ENCODE measurements at places on chromosomes 7 and 10. TPM values are rescaled to one million over a fixed set of nuclear protein-coding genes. Genes with fewer than 3 reads are reported as not detected.

The HOXA6 gene
- not detected for total RNA-seq

The OTUD1 gene
- 9.8 TPM for total RNA-seq

The POLR2J3 gene
- 24.7 TPM for total RNA-seq

The GDF2 gene
- not detected for total RNA-seq

The PON1 gene
- total RNA-seq, result 0.26 TPM

The SFTPD gene
- 1.1 TPM for total RNA-seq

The PAX4 gene
- not detected for total RNA-seq

The ADRB1 gene
- total RNA-seq, result 0.35 TPM

The GJD4 gene
- not detected for total RNA-seq

The NKX2-3 gene
- not detected for total RNA-seq

The OR13A1 gene
- total RNA-seq, result 0.15 TPM

The NOS3 gene
- total RNA-seq, result 6.6 TPM

The CNNM1 gene
- 1.1 TPM for total RNA-seq

The ANXA7 gene
- 68.2 TPM for total RNA-seq

The CADPS2 gene
- 11.5 TPM for total RNA-seq

The CAPZA2 gene
- 125 TPM for total RNA-seq

The MBL2 gene
- total RNA-seq, result not detected

The CLCN1 gene
- 0.23 TPM for total RNA-seq

The DRGX gene
- total RNA-seq, result not detected

The CYP2W1 gene
- not detected for total RNA-seq

The FAM25G gene
- total RNA-seq, result not detected

The VPS37D gene
- 7.5 TPM for total RNA-seq

The SUN3 gene
- not detected for total RNA-seq

The OR9A2 gene
- total RNA-seq, result not detected

The BHLHA15 gene
- total RNA-seq, result 3.3 TPM

The ODAD2 gene
- total RNA-seq, result 4.1 TPM

The VWDE gene
- 23.1 TPM for total RNA-seq

The GPR15LG gene
- not detected for total RNA-seq

The CCZ1B gene
- 44.9 TPM for total RNA-seq

The PON3 gene
- 0.62 TPM for total RNA-seq

The LRIT1 gene
- total RNA-seq, result not detected

The SLC26A3 gene
- total RNA-seq, result 0.44 TPM

The VWA2 gene
- 2.7 TPM for total RNA-seq

The AFAP1L2 gene
- total RNA-seq, result 5.0 TPM

The SEMA3E gene
- 2.5 TPM for total RNA-seq

The NAT16 gene
- 0.62 TPM for total RNA-seq

The PAX2 gene
- not detected for total RNA-seq

The FZD8 gene
- 13.7 TPM for total RNA-seq

The TET1 gene
- 59.2 TPM for total RNA-seq

The CYP26C1 gene
- 0.11 TPM for total RNA-seq

The MAT1A gene
- total RNA-seq, result 4.3 TPM

The ASIC3 gene
- total RNA-seq, result 5.5 TPM

The MLLT10 gene
- 52.7 TPM for total RNA-seq

The OR2A12 gene
- total RNA-seq, result not detected

The ORAI2 gene
- 25.9 TPM for total RNA-seq

The NUTM2D gene
- total RNA-seq, result 1.6 TPM

The OPALIN gene
- total RNA-seq, result not detected

The PDE6C gene
- total RNA-seq, result not detected

The TUBB8 gene
- total RNA-seq, result 2.4 TPM

The OPN4 gene
- total RNA-seq, result not detected

Measured in WTC11 (cell line).